Caco-2 (cell line): ENCODE measurements at places on chromosomes 12 and 14. TPM values are rescaled to one million over a fixed set of nuclear protein-coding genes. Genes with fewer than 3 reads are reported as not detected.

The OVCH1 gene
- total RNA-seq, result not detected in 2 replicates

DNA sequence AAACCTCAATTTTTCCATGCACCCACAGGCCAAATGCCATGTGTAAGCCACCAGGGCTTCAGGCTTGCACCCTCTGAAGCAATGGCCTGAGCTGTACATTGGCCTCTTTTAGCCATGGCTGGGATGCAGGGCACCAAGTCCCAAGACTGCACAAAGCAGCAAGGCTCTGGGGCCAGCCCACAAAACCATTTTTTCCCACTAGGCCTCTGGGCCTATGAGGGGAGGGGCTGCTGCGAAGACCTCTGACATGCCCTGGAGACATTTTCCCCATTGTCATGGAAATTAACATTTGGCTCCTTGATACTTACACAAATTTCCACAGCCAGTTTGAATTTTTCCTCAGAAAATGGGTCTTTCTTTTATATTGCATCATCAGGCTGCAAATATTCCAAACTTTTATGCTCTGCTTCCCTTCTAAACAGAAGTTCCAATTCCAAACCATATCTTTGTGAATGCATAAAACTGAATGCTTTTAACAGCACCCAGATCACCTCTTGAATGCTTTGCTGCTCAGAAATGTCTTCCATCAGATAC lies 14.3 kb upstream of the OSBPL8 start:
- H3K36me3 ChIP-seq, result no peaks in the 10 kb centered on the region
- H3K4me3 ChIP-seq, result no peak overlapping the region
- no peaks in the 10 kb centered on the region for H3K27me3 ChIP-seq
- H3K4me1 ChIP-seq, result no peaks in the 10 kb centered on the region
- H3K27ac ChIP-seq, result no peak overlapping the region

The PWP1 gene
- total RNA-seq, result 42.9 and 44.6 TPM in 2 replicates

GRCh38 chr12:121748218-121748570 lies 35.6 kb downstream of the TMEM120B start:
- H3K4me1 ChIP-seq, result peaks cover 15% of the 10 kb centered on the region
- H3K36me3 ChIP-seq, result no peaks in the 10 kb centered on the region; the same call in 1 of the 2 replicates
- DNase-seq, result peak; percentile 76
- peak overlapping the region; percentile 95 for H3K27ac ChIP-seq

DNA sequence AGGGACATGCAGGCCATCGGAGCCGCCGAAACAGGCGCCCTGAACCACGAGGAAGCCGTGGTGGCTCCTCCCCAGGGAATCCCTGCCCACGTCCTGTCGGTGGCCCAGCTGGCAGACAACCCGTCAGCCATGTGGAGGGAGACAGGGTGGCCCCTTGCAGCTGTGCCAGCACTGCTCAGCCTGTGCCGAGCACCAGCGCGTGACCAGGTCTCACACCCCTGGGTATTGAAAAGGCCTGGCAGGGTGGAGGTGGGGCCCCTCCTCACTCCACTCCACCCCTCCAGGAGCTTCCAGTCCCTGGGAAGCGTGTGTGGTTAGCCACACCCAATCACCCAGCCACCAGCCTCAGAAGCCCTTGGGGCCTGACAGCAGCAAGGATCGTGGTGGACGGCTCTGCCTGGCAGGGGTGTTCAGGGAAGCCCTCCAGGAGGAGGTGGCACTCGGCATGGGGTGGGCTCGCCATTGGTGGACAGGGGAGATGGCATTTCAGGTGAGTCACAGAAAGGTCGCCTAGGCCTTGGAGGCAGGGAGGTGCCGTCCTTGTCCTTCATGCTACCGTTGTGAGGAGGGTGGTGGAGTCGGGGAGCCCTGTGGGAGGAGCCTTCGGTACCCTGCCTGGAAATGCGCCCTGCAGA lies 12.3 kb upstream of the DLK1 start:
- no peak for DNase-seq
- no peaks in the 10 kb centered on the region for H3K36me3 ChIP-seq
- H3K4me3 ChIP-seq, result no peak overlapping the region
- peaks cover 14% of the 10 kb centered on the region for H3K4me1 ChIP-seq

GRCh38 chr14:21556378-21557083 lies 23.3 kb downstream of the OR10G3 start:
- H3K27me3 ChIP-seq, result no peaks in the 10 kb centered on the region
- no peak overlapping the region for H3K4me3 ChIP-seq
- no peak for DNase-seq
- no peaks in the 10 kb centered on the region for H3K36me3 ChIP-seq
- peak overlapping the region; percentile 98 for H3K27ac ChIP-seq

GRCh38 chr14:64401949-64402348 lies 13.8 kb downstream of the MTHFD1 start:
- H3K4me3 ChIP-seq, result no peak overlapping the region
- peaks cover 11% of the 10 kb centered on the region; the same call in 1 of the 2 replicates for H3K4me1 ChIP-seq
- H3K36me3 ChIP-seq, result no peaks in the 10 kb centered on the region
- no peaks in the 10 kb centered on the region for H3K27me3 ChIP-seq

The KRT71 gene
- 1.2 and 1.5 TPM in 2 replicates for total RNA-seq

DNA sequence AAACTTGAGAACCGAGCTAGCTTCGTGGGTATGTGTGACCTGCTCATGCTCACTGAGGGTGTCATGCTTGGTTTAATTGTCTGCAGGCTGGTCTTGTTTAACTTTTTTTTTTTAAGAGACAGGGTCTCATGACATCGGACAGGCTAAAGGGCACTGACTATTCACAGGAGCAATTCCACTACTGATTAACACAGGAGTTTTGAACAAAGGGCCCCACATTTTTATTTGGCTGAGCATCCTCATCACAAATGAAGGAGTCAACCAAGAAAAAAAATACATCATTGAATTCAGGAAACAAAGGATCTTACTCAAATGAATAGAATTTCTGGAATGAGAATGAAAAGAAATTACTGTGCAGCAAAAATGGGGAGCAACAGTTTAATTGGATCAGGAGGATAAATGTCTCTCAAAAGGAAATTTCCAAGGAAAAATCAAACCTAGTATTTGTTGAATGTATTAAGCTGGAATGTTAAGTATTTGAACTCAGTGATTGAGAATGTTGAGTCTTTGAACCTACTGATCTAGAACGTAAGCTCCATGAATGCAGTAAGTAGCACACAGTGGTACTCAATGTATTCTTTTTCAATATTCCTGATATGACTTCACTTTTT lies 20.8 kb upstream of the PYROXD1 start:
- no peak overlapping the region for H3K4me3 ChIP-seq
- peaks cover 20% of the 10 kb centered on the region for H3K4me1 ChIP-seq
- H3K27ac ChIP-seq, result peak overlapping the region; percentile 15
- no peaks in the 10 kb centered on the region for H3K27me3 ChIP-seq
- no peak for DNase-seq

GRCh38 chr12:119913536-119914330 lies 36.6 kb upstream of the CIT start:
- no peaks in the 10 kb centered on the region for H3K36me3 ChIP-seq
- H3K4me3 ChIP-seq, result no peak overlapping the region
- H3K4me1 ChIP-seq, result 0 out of 2 replicates have a peak, but pooled peaks cover 6% of the 10 kb centered on the region
- H3K27me3 ChIP-seq, result no peaks in the 10 kb centered on the region
- H3K27ac ChIP-seq, result no peak overlapping the region

DNA sequence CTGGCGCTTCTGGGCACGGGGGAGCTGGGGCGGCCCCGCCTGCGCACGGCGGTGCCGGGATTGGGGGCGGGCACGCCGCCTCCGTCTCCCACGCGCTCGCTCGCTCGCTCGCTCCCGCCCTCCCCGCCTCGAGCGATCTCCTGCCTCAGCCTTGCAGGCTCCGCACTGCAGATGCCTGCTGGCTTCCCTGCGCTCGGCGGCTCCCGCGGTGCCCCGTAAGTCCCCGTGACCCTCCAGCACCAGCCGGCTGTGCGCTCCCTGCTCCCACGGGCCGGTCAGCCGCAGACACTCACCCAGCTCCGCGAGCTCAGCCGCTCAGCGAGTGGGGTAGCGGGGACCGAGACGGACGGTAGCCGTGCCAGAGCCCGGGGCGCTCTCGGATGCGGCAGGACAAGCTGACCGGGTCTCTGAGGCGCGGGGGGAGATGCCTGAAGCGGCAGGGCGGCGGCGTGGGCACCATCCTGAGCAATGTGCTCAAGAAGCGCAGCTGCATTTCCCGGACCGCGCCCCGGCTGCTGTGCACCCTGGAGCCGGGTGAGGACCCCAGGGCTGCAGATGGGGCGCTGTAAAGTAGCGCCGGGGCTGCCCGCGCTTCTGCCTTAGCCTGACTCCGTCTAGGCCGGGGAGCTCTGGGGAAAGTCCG lies at the start of gene TBC1D30:
Gene TBC1D30, plus strand, starts transcription at position 148 of the 643 bp plus-strand sequence. Its CDS starts 233 bp downstream, at position 381.
- H3K27me3 ChIP-seq, result no peaks in the 10 kb centered on the region
- no peak within 1 kb of the TSS for H3K27ac ChIP-seq
- H3K4me3 ChIP-seq, result peak within 1 kb of the TSS; percentile 46
- no peaks in the 10 kb centered on the region for H3K36me3 ChIP-seq
- H3K4me1 ChIP-seq, result no peaks in the 10 kb centered on the region

The SLC8A3 gene
- total RNA-seq, result not detected in 2 replicates

The KCNA1 gene
- total RNA-seq, result not detected in 2 replicates

GRCh38 chr14:100132903-100133510 lies 26.4 kb downstream of the DEGS2 start:
- no peak for DNase-seq
- H3K4me1 ChIP-seq, result peaks cover 15% of the 10 kb centered on the region
- no peaks in the 10 kb centered on the region for H3K27me3 ChIP-seq
- H3K36me3 ChIP-seq, result no peaks in the 10 kb centered on the region
- no peak overlapping the region for H3K4me3 ChIP-seq

DNA sequence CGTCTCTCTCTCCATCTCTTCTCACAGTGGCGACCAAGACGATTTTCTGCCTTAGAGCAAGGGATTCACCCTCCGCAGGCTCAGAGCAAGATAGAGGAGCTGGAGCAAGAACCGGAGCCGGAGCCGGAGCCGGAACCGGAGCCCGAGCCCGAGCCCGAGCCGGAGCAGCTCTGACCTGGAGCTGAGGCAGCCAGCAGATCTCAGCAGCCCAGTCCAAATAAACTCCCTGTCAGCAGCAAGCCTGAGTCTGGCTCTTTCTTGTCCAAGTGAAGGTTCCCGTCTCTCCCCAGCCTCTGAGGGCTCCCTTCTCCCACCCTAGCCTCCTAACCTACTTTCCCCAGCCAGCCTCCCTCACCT lies 5.9 kb downstream of the LAG3 start:
- peak; percentile 80 for DNase-seq
- H3K4me3 ChIP-seq, result peak overlapping the region; percentile 44
- H3K27me3 ChIP-seq, result no peaks in the 10 kb centered on the region
- peak overlapping the region; percentile 58 for H3K27ac ChIP-seq

DNA sequence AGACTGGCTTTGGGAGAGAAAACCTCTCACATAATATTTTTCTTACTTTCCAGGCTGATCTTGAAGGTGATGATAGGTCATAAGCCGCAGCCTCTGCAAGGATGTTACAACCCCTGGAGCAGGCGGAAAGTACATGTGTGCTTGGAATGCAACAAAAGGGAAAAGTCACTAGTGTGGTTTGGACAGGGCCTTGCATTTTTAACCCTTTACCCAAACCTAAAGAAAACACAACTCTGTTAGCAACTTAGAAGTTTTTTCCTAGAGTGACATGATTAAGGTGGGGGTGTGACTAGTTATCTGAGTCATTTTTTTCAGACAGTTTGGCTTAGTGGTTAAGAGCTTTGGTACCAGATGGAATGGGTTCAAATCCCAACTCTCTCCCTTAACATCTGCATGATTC lies 97.0 kb downstream of the TMEM30B start:
- H3K4me3 ChIP-seq, result no peak overlapping the region
- H3K36me3 ChIP-seq, result no peaks in the 10 kb centered on the region
- H3K4me1 ChIP-seq, result peaks cover 2% of the 10 kb centered on the region; the same call in 1 of the 2 replicates
- no peak overlapping the region for H3K27ac ChIP-seq
- no peaks in the 10 kb centered on the region for H3K27me3 ChIP-seq

The EML5 gene
- total RNA-seq, result 0.11 and 0.28 TPM in 2 replicates

GRCh38 chr12:55974308-55974730 lies 441 bp downstream of the RAB5B start:
- H3K4me3 ChIP-seq, result peak overlapping the region; percentile 92
- peak; percentile 66 for DNase-seq
- H3K27me3 ChIP-seq, result no peaks in the 10 kb centered on the region
- H3K27ac ChIP-seq, result no peak overlapping the region
- H3K4me1 ChIP-seq, result peaks cover 28% of the 10 kb centered on the region
- peaks cover 2% of the 10 kb centered on the region for H3K36me3 ChIP-seq

DNA sequence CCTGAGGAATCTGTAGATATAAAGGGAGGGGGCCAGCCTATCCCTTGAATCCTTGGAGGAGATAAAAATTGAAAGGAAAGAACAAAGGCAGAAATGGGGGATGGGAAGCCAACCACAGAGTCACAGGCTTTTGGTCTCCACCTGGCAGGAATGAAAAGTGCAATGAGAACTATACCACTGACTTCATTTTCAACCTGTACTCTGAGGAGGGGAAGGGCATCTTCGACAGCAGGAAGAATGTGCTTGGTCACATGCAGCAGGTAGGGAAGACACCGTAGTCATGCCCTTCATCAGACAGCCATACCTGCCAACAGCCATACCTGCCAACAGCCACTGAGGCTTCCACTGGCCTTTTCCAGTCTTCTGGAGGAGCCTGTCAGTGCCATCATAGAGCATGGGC lies 13.4 kb downstream of the ASB8 start:
- no peaks in the 10 kb centered on the region for H3K4me1 ChIP-seq
- H3K4me3 ChIP-seq, result no peak overlapping the region
- no peaks in the 10 kb centered on the region for H3K27me3 ChIP-seq
- no peaks in the 10 kb centered on the region; the same call in none of the 2 replicates for H3K36me3 ChIP-seq
- H3K27ac ChIP-seq, result no peak overlapping the region

DNA sequence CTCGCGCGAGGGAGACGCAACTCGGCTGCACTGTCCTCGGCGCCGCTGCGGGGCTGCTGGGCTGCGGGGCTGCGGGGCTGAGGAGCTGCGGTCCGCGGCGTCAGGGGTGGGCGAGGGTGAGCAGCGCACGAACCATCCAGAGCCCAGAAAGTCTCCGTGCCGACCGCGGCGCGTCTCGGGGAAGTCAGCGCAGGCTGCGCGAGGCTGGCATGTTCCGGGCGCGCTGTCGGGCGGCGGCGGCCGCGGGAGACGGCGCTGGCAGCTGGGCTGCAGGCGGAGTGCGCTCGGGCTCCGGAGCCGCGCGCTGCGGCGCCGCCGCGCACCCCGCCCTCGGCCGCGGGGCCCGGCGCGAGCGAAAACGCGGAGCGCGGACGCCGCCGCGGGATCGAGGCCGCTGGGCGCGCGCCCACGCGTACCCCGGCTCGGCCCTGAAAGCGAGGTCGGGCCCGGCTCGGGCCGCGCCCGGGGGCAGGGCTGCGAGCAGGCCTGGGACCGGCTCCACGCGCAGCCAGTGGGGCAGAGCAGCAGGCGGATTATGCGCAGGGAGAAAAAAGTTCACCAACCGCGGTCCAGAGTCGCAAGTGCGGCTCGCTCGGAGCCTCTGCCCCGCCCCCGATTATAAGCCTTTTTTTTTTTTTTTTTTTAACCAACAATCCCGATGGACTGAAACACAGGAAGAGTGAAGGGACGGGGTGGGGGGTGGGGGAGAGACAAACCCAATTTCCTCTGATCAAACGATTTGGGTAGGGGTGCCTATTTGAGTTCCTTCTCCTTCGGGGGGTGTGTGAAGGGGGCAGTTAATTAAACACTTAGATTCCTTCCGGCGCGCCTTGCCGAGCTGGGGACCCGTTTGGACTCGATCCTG lies at the start of gene PRICKLE1:
Gene PRICKLE1, minus strand, starts transcription at position 282 of the 865 bp plus-strand sequence. CDS start 117,230 bp downstream, outside the sequence.
- H3K27me3 ChIP-seq, result peaks cover 9% of the 10 kb centered on the region
- peak within 1 kb of the TSS; percentile 47 for H3K4me3 ChIP-seq
- DNase-seq, result peak; percentile 61
- H3K4me1 ChIP-seq, result peaks cover 28% of the 10 kb centered on the region
- H3K27ac ChIP-seq, result no peak within 1 kb of the TSS
